Dermis blood vessel endothelial cell (primary cell): ENCODE measurements at places on chromosomes 7 and 10. TPM values are rescaled to one million over a fixed set of nuclear protein-coding genes. Genes with fewer than 3 reads are reported as not detected.

SUN3 gene
- total RNA-seq, result not detected in 2 replicates

CALHM1 gene
- not detected in 2 replicates for total RNA-seq

GRCh38 chr7:159013825-159014289 lies 130.8 kb downstream of the VIPR2 start:
- no peak for DNase-seq

DNA sequence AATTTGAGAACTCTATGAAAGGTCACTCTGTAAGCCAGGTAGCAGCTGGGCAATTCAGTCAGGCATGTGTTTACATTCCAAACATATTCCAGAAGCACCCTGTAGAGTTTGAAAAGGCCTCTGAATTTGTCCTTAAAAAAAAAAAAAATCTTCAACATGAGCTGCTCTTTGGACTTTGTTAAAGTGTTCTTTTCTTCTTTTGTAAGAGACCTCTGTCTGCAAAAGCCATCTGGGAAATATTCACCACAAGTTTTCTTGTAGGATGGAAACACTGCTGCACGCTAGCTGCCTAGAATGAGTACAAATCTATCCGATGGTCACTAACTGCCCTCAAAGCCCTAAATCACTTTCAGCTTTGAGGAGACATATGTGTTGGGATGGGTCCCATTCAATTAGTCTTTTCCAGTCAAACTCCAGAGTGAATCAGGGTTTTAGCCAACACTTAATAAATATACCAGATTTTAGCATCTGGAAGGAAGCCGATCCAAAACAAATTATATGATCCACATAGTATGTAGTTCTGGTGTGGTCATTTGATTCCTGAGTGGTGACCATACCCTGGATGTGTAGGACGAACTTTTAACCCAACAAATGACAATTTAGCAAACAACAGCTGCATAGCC lies 85.9 kb downstream of the CD36 start:
- DNase-seq, result no peak

DNA sequence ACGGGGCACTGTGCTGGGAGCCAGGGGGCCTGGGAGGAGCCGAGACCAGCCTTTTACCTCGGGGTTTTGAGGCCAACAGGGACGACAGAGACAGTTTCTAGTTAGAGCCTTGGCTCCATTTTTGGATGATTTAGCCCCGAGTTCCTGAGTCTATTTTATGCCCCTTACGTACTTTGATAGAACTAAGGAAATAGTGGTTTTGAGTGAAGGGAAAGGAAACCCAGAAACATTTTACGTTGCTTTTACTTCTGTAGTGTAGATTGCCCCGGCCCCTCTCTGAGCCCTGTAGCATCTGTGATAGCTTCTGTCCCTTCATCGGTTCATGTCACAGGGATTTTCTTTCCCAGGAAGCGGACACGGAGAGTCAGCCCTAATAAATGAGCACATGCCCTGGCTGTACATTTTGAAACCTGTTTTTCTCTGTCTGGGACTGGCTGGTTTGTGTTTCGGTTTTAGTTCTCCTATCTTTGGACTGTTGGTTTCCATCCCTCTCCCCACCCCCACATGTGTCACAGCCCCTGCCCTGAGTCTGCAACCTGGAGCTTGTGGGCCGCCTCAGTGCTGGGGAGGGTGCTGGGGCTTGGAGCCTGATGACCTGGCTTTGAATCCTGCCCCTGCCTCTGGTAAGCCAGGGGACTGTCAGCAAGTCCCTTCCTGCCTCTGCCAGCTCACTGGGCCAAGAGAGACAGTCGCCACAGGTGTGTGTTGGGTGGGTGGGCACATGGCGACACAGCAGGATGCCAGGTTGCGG lies 6.9 kb upstream of the ORAI2 start:
- no peak for DNase-seq

- no peak for DNase-seq
These were observed 147.3 kb downstream of the SEC23IP start for GRCh38 chr10:120039826-120040225.
